ENCODE measurements at places on chromosomes 16 and 17.

DNA sequence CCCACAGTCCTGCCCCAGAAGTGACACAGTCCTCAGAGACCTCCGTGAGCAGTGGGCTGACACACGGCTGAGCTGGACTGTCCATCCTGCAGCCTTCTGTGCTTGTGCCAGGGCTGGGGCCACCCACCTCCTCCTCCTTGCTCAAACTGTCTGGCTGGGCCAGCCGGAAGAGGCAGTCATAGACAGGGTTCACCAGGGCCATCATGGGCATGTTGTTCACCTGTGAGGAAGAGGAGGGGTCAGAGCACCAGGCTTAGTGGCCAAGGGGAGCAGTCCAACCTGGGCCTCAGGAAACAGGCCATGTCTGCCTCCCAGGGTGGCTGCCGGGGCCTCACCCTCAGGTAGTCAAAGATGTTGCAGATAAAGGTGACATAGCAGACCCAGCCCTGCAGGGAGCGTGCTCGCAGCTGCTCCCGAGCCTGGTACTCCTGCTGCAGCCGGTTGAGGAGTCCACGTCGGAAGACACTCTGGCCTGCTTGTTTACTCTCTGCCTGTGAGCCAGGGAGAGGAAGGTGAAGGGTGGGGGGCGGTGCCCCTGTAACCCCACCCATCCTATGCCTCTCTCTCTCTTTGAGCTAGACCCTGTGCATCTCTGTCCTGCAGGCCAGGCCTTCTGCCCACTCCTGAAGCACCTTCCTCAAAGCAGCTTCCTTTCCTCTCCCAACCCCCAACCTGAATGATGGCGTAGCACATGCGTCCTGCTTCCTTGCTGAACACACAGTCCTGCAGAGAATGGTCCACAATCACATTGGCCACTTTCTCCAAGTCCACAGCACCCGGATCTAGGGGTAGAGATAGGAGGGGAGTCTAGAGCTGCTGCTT lies 3.4 kb downstream of the MIF4GD start:
- no peak for DNase-seq

- no peak for DNase-seq
Observed at GRCh38 chr16:89230255-89230654, 12.8 kb downstream of the ZNF778 start.

- DNase-seq, result no peak
Observed at GRCh38 chr17:50779747-50780353, 12.5 kb upstream of the ANKRD40CL start.

GRCh38 chr16:63943566-63943965 lies 1178.3 kb downstream of the CDH11 start:
- no peak for DNase-seq

DNA sequence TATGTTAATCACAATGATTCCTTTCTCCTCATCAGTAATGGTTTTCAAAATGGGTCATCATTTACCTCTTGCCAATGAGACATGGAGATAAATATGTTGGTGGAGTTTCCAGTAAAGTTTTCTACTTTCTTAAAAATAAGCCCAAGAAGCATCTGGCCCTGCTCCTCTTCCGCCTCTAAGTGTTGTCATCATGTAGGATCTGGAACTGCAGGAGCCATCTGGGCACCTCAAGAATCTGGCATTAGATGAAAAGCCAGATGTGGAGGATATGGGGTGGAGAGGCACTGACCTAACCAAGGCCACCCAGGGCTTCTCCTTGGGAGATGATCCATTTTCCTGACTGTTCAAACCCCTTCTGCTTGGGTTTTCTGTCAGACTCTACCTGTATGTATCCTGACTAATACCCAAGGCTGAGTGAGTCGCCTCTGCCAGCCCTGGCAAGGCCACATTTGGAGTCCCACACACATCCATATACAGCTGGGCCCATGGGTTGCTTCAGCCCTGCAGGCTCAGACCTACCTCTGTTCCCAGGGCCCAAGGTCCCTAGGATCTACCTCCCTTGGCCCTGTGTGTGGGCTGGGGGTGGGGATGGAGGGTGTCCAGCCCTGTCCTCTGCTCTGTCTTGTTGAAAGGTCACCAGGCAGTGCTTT lies 24.6 kb downstream of the CCDC182 start:
- no peak for DNase-seq

DNA sequence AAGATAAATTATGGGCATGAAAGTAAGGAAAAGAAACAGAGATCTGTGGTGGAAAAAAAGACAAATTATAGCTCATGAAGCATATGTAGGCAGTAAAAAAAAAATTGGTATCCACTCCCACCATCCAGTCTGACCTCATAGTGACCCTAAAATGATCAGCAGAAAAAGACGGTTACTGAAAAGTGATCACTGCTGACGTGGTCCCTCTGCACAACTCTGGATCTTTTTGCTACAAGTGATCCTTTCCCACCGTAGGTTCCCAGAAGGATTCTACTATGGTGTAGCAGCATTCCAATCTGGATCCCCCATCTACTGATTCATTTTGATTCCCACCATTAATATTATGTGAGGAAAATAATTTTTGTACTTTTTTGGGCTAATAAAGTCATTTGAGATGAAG lies 10.9 kb upstream of the CHST6 start:
- DNase-seq, result no peak

- no peak for DNase-seq
Observed at GRCh38 chr17:81913394-81914102, 2.3 kb upstream of the PCYT2 start.

DNA sequence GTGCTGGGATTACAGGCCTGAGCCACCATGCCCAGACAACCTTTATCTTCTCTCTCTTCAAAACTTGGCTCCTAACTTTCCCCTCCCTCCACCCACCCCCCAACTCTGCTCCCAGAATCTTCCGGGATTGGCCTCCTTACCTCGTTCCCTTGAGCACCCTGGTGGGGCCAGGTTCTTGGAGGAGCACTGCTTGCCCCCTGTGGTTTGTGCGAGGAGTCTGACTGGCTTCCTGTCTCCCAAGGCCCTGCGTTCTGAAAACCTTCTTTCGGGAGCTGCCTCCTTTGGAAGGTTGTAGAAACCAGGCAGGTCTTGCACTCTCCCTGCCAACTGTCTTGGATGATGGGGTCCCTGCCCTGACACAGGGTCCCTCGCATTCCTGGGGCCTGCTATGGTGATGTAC lies 19.8 kb downstream of the PLXDC1 start:
- DNase-seq, result no peak

DNA sequence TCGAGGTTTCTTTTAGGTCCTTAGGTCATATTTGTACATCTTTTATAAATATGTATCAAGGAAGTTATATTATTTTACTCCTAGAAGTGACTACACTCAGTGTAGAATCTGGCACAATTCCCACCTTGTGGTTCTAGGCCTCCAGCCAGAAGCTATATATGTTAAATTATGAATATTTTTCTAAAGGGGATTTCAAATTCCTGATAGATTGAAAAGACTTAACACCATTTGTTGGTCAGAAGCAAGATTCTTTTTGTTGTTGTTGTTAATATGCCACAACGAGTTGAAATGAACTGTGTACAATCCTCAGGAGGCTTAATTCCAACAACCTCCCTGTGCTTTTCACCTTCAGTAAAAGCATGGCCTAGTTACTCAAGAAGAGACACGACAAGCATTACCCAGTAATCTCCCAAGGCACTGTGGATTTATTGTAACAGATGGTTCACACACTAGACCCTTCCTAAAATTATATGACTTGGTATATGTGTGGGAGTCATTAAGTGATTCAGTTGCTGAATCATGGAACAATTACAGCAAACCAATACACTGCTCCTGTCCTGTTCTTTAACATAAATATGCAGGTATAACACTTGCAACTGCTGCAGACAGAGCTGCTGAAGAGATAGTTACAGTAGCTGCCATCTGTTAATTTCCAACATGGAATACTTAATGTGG lies 964.4 kb upstream of the GOT2 start:
- no peak for DNase-seq

GRCh38 chr16:53323924-53324323 lies 110.3 kb upstream of the RBL2 start:
- no peak for DNase-seq

- DNase-seq, result no peak
Observed at GRCh38 chr17:4706121-4706520, 2.2 kb upstream of the PELP1 start.
